ENCODE measurements at places on chromosomes 5 and 9.

GRCh38 chr9:137113385-137114159 is 961 bp downstream of the DPP7 start:
- DNase-seq: no peak

- DNase-seq: no peak
Observed at GRCh38 chr9:99466781-99467180, 244.7 kb downstream of the SEC61B start.

GRCh38 chr9:90088434-90088833 is 483.6 kb downstream of the GADD45G start:
- DNase-seq: peak; percentile 25

- no peak for DNase-seq
Observed at GRCh38 chr9:89980600-89980999, 375.8 kb downstream of the GADD45G start.

GRCh38 chr9:108897324-108898096 is 35.4 kb downstream of the ACTL7A start:
- DNase-seq: no peak

DNA sequence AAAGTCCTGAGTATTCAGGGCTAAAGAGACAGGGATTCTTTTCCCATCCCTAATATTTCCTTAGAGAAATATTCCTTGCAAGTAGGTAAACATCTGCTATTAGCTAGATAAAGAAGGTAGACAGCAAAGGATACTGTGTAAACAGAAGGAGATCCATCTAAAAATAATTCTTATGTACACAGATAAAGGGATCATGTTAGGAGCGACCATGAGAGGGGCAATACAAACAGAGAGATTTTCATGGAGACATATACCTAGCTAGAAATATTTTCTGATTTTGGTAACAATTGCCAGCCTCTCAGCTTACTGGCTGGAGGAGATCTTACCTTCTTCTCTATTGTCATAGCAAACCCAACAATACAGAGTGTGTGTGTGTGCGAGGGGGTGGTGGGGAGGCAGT is 184.6 kb upstream of the DMAC1 start:
- no peak for DNase-seq
